ENCODE measurements at places on chromosomes 5 and 9.

DNA sequence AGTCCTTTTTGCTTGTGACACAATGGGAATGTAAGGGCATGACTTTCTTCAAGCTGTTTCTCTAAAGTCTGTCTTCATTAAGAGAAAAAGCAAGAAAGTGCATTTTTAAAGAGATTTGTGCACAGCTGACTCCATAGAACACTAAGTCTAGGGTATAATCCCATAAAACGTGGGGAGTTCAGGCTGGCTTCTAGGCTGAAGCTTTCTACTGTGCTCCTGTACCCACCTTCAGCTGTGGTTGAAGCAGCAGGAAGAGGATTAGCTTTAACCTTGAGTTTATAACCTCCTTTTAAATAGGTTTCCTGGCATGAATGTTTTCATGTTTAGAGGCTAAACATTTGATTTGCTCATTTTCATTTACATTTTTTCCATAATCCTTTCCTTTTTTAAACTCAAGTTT lies 126.4 kb downstream of the HACD4 start:
- ATAC-seq: no peak

DNA sequence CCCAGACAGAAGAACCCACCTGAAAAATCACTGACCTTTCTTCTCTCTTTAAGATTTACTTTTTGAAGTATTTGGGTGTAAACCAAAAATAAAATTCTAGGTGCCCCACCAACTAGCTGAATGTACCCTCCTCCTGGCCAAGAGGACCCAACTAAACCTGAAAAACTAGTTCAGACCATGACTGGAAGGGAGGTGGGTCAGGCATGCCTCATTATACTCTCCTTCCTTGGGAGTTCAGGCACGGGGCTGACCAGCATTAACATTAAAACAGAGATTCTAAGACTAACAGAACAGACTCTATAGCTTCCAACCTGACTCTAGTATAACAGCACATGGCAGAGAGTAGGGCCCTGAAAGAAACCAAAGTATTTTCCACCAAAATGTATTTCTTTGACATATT lies 61.4 kb downstream of the CERT1 start:
- no peak for ATAC-seq

GRCh38 chr5:34941936-34942335 lies 12.6 kb downstream of the DNAJC21 start:
- ATAC-seq: no peak

DNA sequence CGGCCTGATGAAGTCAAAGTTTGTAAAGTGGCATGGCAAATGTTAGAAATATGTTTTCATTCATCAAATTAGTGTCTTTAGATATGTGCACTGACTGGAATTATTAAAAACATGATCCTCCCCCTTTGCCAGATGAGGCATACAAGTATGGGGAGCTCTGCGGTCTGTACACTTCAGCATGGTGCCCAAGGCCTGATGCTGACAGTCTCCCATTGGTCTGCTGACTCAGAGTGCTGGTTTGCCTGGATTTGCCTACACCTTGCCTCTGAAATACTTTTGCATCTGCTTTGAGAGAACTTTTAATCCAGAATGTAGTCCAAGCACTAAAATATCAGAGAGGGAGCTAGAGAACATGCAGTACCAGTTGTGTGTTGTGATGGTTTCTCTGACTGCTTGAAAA lies 354.3 kb upstream of the ACTBL2 start:
- ATAC-seq: no peak

DNA sequence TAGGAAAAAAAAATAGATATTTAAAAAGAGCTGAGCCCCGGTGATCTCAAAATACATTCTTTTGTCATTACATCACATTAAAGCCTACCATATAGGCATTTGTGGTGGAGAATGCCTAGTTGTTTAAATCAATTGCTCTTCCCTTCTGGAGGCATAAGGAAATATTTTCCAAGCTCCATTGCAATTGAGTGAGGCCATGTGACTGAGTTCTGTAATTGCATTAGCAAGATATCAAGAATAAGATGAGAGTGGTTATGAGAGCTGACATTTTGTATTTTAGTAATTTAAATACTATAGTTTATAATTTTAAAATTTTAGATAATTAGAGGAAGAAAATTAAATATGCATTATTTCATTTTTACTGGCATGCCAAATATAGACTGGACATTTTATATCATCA lies 1195.9 kb downstream of the DTWD2 start:
- no peak for ATAC-seq

- ATAC-seq: peak; percentile 73
Observed at GRCh38 chr5:1555011-1555807, 31.4 kb upstream of the LPCAT1 start.

DNA sequence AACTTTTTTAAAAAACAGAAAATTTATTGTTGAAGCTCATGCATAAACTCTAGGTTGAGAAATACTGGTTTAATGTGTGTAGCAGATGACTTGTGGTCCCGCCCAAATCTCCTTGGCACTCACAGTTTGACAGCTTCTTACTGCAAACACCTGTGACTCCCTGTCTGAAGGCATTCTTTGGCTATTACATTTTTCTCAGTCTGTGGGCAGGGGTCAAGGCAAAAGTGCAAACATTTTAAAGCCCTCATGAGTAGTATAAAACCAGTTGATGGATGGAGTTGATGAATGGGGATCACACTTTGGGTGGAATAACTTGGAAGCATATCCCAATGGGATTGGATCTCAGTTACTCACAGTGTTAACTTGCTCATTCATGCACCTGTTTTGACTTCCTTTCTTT lies 1007.0 kb upstream of the NUDT12 start:
- no peak for ATAC-seq

DNA sequence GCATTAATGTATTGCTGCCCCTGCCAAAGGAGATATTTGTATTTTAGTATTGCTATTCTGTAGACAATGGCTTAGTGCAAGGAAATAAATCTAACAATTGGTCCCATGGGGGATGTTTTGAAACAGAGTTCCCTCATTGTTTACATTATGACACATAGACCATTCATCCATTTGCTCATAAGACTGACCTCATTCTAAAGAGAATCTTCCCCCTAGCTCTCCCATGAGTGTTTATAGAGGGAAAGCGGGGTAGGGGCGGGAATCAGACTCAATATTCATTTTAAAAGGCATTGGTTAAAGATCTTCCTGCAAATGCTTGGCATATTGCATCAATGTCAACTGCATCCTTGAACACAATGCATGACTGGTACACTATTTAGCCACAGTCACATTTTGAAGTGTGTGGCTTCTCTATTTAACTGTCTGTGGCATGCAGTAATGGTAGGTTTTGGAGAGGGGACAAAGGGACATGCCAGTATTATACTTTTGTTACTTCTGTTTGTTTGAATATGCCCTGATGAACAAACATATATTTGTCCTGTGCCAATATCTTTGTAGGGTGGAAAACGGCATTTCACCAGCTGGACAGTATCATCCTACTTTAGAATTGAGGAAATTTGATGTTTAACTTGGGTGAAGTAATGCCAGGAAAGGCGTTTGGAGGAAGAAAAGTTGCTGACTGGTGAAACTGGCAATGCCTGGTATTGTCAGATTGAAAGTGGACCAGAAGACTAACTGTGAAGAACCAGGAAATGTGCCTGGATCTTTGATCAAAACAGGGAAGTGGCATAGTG lies 84.1 kb upstream of the MEGF10 start:
- ATAC-seq: peak; percentile 57

DNA sequence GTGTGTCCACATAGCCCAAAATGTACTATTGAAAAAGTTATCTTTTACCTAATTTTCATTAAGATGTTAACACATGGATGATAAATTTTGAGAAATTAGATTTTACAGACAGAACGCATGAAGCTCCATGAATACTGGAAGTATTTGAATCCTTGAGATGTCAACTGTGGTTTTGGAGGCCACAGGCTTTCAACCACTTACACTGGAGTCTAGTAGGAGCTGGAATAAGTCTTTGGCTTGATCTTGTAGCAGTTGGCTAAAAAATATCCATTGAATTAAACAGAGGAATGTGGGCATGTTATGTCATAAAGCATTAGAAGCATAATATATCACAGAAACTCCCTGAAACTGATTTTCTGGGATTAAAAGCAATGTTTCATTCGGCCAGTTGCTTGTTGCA lies 52.9 kb downstream of the CAMK4 start:
- no peak for ATAC-seq

DNA sequence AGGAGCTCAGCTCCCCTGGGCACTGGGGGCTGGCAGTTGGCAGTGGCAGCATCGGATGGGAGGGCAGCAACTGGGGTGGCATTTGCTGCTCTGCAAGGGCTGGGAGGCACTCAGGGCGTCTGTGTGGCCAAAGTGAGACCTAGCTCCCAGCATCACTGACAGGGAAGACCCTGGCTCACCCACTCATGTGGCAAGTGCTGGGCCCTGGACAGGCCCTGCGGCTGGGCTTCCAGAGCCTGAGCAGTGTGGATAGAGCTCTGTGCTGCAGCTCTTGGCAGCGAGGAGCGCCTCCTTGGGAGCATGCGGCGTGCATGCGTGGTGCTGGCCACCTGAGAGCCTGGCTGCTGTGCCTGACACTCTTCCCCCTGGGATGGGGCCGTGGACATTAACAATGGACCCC lies 10.2 kb downstream of the CEP72 start:
- ATAC-seq: no peak

DNA sequence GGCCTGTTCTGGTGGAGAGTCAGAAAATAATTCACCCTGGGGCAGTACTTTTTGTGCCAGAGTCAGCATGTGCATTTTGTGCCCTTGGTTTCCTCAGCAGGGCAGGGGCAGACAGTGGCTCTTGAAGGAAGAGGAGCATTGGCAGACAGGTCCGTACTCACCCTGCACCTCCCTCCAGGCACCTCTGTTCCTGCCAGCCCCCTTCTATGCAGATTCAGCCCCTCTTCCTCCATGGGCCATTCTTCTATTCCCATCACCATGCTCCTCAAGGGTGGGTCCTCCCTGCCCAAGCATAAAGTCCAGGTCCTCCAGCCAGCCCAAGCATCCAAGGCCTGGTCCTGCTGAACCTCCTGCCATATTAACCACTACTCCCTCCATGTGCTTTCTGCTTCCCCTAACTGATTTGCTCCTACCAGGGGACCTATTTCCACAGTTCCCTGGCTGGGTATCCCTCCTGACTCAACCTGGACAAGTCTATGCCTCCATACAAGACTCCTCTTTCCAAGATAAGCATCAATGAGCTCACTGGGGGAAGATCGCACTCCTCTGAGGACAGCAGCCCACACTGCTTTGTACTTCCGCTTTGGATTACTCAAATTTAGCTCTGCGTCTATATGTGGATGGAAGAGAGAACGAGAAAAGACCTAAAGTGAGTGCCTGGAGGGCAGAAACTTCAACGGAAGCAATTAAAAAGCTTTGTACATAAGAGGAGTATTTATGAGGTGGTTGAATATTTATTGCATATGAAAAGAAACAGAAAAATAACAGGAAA lies 9.3 kb upstream of the ACSL6 start:
- no peak for ATAC-seq

- ATAC-seq: no peak
Observed at GRCh38 chr5:173314166-173314952, 13.9 kb downstream of the STC2 start.

DNA sequence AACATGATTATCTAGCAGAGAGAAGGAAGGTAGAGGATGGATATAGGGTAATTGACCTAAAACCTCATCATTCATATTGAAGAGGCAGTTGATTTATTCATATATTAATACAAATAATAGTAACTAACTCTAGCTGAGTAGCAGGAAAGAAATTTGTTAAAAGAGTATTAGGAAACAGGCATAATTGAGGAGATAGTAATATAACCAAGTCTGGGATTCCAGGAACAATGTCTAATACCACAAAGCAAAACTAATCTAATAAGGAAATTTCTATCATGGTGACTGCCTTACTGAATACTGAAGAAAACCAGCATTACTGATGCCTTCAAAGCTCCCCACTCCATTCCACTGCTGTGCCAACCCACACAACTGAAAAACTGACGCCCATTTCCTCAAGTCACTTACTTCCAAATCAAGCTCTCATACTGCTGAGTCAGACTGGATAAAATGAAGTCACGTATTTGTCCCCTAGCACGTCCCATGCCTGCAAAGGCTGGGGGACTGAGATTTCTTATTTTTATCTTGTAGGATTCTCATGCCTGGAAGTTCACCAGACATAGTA lies 153.9 kb downstream of the SMC2 start:
- ATAC-seq: peak; percentile 94

- no peak for ATAC-seq
Observed at GRCh38 chr5:10678244-10678643, 82.8 kb downstream of the DAP start.

- no peak for ATAC-seq
Observed at GRCh38 chr5:8314965-8315364, 446.0 kb downstream of the MTRR start.

DNA sequence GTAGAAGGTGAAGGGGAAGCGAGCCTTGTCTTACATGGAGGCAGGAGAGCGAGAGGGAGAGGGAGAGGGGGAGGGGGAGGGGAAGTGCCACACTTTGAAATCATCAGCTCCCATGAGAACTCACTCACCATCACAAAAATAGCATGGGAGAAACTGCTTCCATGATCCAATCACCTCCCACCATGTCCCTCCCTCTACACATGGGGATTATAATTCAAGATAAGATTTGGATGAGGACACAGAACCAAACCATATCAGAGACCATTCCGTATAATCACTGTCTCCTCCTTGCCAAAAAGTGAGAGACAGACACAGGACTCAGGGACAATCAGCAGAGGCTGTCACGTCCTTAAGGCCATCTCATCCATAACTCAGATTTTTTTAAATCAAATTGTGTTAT lies 187.7 kb upstream of the TAS2R1 start:
- no peak for ATAC-seq

DNA sequence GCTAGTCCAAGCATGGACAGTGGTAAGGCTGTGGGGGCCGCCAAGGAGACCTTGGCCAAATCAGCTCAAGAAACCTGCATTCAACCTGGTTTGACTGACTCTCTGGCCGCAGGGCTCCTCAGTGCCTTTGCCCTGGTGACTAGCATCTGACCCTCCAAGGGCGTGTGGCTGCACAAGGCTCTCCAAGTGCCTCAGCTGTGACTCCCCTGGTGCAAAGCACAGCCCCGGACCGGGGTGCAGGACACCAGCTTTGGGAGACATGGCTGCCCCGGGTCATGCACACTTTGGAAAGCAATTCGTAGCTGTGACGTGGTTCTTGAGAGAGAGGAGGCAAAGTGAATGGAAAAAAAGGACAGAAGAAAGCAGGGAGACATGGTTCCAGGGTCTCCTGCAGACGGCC lies 245.2 kb upstream of the IRX2 start:
- ATAC-seq: no peak

DNA sequence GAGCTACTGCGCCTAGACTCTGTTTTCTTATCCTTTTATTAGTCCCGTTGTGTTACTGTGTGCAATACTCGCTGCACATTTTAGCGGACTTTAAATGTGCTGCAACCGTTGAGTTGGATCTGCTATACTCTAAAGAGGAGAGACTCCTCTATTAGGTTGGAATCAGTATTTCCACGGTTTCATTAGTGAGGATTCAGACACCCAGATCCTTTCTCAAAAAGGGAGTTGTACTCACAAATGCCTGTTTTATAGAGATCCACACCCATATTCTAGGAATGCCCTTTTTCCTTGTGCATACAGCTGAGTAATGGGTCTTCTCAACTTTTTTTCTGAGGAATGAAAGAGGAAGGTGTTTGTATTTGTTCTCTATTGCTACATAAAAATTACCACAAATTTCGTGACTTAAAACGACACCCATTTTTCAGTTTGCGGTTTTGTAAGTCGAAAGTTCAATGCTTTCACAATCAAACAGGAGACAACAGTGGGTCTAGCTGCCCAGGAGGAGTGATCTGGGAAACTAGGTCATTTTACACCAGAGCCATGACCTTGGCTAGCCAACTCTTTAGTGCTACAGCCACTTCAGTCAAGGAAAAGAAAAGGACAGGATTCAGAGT lies 52.8 kb upstream of the SLC44A1 start:
- ATAC-seq: no peak
